GM23338 (cell line): ENCODE measurements at places on chromosomes 12 and 14.

- no peak for DNase-seq
Measured at GRCh38 chr14:100679707-100680438, 46.8 kb upstream of the DLK1 start.

DNA sequence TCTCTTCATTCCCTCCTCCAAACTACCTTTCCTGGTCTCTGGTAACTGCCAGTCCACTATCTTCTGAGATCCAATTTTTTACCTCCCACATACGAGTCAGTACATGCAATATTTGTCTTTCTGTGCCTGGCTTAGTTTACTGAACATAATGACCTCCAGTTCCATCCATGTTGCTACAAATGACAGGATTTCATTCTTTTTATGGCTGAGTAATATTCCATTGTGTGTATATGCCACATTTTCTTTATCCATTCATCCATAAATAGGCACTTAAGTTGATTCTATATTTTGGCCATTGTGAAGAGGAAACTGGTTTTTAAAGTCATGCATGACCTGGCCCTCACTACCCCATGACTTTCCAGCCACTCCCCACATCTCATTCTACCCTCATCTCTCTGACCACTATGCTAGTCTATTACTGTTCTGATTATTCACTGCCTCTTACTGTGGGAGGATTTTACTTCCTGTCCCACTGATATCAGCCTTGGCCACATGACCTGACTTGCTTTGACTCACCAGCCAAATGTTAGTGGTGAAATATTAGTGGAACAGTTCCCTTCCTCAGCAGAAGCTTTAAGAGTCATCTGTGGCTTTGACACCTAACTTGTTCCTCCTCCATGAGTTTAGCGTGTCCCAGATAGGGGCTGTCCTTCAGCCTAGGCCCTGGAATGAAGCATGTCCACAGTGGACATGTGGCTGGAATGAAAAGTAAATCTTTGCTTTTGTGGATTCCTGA, 52.2 kb downstream of the GOLGA5 start:
- DNase-seq, result no peak

GRCh38 chr12:102033991-102034745, 27.6 kb downstream of the WASHC3 start:
- no peak for DNase-seq

DNA sequence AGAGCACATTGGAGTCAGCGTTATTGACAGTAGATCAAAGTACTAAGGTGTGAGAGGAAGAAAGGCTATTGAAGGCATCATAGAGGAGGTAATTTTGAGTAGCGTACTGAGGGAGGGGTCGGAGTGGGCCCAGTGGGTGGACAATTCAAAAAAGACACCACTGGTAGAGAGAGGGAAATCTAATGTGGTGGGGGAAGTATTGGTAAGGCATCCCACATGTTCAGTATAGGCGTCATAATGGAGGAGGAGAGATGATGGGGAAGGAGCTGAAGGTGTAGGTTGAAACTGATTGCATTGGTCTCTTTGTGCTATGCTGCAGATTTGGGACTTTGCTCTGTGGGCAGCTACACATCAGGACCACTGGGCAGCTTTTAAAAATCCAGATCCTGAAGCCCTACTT, 23.7 kb upstream of the KRT77 start:
- no peak for DNase-seq

GRCh38 chr12:4943938-4944284, 34.2 kb downstream of the KCNA1 start:
- DNase-seq, result no peak

DNA sequence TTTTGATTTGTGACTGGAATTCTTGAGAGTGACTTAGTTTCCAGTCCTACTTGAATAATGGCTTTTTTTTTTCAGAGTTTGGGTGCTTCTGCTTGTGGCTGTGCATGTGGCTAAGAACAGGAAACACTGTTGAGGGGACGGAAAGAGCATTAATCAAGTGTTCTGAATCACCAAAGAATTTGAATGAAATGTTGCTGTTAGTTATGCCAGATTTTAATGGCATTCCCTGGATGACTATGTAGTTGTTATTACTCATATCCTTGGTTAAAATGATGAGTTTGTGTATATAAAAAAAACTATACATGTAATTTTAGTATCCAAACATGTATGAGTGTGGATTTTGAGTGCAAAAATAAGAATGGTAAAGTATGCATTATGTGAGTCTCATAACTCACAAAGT, 347.9 kb downstream of the BCAT1 start:
- no peak for DNase-seq

DNA sequence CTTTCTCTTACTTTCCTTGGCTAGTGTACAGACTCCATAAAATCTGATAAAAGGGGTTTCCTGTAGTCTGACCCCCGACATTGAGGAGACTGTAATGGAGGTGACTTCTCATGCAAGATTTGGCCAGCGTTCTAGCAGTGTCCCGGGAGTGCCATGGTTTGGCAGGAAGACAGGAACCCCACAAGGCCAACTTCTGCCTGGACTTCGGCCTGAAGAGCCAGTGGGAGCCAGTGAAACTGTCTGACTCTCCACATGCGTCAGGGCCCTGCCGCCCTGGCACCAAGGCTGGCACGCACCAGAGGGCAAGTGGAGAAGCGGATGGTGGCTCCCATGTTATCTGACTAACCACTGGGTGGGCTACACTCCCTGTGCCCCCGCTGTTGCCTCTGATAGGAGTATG, 70.5 kb downstream of the TMEM260 start:
- no peak for DNase-seq

GRCh38 chr12:17358835-17359234, 731.2 kb downstream of the RERGL start:
- DNase-seq, result peak; percentile 38

GRCh38 chr12:132506328-132507160, 16.6 kb downstream of the FBRSL1 start:
- DNase-seq, result no peak
